ENCODE measurements at places on chromosomes 13 and 19. TPM values are rescaled to one million over a fixed set of nuclear protein-coding genes. Genes with fewer than 3 reads are reported as not detected.

- DNase-seq: peak; percentile 56
These were observed 271.4 kb downstream of the NALCN start for GRCh38 chr13:101144808-101145419.

DNA sequence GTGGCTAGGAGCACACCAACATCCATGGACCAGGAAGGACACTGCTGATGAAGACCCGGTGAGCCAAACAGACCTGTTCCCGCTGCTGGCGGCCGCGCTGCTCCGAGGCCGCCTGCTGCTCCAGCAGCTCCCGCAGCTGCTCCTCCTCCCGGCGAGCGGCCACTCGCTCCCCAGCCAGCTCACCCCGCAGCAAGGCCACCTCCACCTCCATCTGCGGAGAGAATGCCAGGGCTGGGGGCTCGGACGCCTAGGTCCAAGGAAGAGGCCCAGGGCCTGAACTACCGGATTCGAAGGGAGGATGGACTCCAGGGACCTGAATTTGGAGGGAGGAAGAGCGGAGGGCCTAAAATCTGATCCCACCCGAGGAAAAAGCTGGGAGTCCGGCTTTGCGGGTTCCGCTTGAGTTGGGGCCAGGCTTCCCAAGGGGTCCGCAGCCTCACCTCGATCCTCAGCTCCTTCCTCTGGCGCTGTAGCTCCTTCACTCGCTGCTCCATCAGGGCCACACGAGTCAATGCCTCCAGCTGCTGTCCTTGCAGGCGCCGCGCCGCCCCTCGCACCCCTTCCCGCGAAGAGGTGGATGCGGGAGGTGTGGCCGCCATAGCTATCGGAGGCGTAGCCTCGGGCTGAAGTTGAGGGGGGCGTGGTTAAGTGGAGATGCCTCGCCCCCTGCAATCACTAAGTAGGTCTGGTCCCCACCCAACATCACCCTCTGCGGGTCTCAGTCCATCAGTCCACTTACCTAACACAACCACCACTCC lies 2.7 kb downstream of the PHLDB3 start:
- no peak for DNase-seq

GRCh38 chr13:102903659-102904407 lies 58.0 kb downstream of the ERCC5 start:
- no peak for DNase-seq

DNA sequence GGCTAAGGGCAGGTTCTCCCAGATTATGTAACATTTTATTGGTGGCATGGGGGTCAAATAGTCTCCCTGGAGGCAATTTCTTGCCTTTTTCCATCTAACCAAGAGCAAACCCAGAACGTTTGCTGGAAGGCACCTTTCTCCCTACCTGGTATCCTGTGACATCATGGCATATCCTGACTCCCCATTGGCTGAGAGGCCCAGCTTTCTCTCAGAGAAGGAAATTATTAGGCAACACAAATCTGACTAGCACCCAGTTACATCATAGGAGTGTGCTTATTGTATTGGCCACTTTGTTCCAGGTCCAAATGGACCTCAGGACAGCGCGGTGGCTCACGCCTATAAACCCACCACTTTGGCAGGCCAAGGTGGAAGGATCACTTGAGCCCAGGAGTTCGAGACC lies 13.0 kb downstream of the NTN5 start:
- no peak for DNase-seq

DNA sequence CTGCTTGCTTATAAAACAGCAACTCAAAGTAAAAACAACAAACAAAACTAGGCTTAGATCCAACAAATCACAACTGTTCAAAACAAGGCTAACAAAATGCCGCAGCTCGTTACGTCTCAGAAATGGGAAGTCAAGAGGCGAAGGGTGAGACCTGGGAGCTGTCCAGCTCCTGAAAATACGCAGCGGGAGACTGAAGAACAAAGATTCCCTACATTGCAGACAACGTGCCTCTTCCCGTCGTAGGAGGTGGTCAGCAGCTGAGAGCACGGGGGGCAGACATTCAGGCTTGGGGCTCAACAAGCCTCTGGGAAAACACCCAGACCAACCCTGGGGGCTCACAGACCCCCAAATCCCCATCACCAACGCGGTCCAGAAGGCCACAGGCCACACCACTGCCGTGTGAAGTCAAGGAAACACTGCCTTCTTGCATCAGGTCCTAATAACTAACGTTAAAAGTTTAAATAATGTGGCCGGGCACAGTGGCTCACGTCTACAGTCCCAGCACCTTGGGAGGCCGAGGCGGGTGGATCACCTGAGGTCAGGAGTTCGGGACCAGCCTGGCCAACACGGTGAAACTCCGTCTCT lies 13.5 kb downstream of the PLPP2 start:
- peak; percentile 70 for DNase-seq

Gene FAAP24
- polyA plus RNA-seq: 4.0 TPM
